ENCODE measurements at places on chromosomes 3 and 15. TPM values are rescaled to one million over a fixed set of nuclear protein-coding genes. Genes with fewer than 3 reads are reported as not detected.

ZNF80 gene
- not detected for total RNA-seq

- DNase-seq, result no peak
Measured at GRCh38 chr3:39388741-39389248, 5.6 kb downstream of the SLC25A38 start.

ATOSA gene
- total RNA-seq, result 52.4 TPM

CCR9 gene
- total RNA-seq, result 0.16 TPM

DNA sequence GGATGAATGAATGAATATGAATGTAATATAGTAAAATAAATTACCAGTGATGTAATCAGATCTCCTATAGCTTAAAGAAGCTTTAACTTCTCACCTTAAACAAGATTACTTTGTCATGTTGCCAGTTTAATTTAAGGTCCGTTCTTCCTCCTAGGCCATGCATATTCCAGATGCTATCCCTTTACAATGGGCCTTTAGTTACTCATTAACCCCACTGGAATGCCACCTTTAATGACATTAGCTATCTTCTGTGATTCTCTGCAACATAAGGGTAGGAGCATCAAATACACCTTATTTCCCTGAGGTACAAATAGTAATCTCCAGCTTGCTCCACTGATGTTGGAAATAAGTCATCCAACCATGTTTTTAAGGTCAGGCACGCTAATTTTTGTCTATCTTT lies 63.0 kb upstream of the TIMP4 start:
- no peak for DNase-seq

GRCh38 chr3:7518026-7518425 lies 657.1 kb downstream of the GRM7 start:
- no peak for DNase-seq

- DNase-seq, result no peak
Measured at GRCh38 chr3:119835556-119835955, 53.7 kb downstream of the NR1I2 start.

- no peak for DNase-seq
Measured at GRCh38 chr3:188832961-188833721, 338.6 kb upstream of the TPRG1 start.

- no peak for DNase-seq
Measured at GRCh38 chr15:43941071-43941470, 114.3 kb downstream of the WDR76 start.

DNA sequence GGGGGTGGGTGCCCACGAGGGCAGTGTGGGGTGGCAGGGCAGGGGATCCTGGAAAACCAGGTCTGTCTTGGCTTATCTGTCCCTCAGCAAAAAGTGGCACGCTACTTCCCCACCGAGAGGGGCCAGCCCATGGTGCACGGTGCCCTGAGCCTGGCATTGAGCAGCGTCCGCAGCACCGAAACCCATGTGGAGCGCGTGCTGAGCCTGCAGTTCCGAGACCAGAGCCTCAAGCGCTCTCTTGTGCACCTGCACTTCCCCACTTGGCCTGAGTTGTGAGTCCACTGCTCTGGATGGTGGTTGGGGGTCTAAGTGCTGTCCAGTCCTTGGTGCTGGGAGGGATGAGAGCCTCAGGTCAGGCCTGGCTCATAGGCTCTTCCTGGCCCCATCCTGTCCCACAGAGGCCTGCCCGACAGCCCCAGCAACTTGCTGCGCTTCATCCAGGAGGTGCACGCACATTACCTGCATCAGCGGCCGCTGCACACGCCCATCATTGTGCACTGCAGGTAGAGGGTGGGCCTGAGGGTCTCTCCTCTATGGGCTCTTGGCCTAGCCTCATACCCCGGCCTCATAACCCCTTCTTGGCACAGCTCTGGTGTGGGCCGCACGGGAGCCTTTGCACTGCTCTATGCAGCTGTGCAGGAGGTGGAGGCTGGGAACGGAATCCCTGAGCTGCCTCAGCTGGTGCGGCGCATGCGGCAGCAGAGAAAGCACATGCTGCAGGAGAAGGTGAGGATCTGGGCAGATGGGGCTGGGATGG lies 31.1 kb downstream of the PTPN23 start:
- no peak for DNase-seq

DNA sequence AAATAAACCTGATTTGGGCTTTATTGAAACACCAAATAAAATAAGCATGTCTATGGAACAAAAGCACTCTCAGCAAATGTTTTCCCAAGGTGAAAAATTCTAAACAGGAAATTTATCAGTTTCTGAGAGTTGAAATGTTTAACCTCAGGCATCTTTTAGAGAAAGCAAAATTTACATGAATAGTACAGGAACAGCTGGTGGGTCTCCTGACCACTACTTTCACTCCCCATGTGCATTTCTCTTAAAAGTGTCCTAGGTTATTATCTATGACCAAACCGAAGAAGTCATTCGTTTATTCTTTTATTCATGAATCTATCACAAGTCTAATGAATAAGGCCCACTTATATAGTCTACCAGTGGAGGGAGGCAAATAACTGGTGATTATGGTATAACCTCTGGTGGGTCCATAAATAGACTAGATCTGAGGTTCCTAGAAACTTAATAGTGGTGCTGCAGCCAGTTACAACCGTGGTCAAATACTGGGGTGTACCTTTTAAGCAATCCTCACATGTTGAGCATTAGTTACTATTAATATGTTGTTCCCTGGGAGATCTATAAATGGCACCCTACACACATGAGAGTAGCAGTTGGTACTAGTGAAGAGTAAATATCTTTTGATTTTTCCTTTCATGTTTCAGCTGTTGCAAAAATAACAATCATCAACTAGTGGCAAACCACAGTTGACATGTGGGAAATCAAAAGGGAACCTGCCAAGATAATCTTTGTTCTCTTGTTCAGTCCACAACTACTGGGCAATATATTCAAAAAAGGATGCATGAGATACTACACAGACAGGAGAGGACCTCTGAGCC lies 169.3 kb upstream of the STAC start:
- no peak for DNase-seq

- DNase-seq, result no peak
Measured at GRCh38 chr15:69783211-69783610, 314.5 kb downstream of the TLE3 start.

DNA sequence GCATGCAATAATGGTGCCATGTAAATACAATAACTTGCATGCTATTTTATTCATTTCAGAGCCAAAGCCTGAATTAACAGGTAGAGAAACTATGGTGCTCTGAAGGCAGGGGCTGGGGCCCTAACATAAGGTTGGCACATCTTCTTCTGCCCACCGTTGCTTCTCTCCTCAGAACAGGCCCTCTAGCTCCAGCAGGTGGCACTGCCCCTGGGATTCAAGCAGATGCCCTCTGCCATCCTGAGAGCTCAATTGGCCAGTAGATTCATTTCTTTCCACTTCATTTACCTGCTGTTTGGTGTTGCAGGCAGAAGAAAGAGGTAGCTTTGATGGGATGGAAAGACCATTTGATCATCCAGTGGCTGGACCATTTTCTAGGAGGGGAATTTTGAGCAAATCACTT lies 130.5 kb downstream of the FOXB1 start:
- DNase-seq, result no peak

DNA sequence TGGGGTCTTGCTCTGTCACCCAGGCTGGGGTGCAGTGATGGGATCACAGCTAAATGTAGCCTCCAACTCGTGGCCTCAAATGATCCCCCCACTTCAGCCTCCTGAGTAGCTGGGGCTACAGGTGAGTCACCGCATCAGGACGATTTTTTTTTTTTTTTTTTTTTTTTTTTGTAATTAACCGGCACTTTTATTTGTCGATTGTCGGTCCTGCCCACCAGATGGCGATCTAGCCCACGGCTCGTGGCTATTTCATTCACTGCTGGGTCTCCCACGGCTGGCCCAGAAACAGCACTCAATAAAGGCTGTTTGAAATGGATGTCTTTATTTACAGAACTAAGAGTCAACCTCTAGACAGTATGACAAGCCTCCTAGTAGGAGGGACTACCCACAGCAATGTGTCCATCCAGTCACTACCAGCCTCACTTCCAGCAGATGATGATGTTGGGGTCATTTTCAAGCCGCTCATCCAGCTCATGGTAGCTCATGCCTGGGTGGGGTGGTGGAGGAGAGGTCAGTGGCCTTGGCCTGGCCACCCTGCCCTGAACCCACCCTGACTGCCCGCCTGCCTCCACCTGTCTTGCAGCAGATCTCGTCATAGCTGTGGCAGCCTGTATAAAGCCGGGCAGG lies 1.8 kb upstream of the ZMYND10 start:
- DNase-seq, result peak; percentile 29

ZNF385D gene
- 14.0 TPM for total RNA-seq

ZNF662 gene
- 20.4 TPM for total RNA-seq

SEC62 gene
- 106 TPM for total RNA-seq

- no peak for DNase-seq
Measured at GRCh38 chr3:18179521-18179920, 245.6 kb downstream of the SATB1 start.

ROPN1 gene
- 0.16 TPM for total RNA-seq

DNA sequence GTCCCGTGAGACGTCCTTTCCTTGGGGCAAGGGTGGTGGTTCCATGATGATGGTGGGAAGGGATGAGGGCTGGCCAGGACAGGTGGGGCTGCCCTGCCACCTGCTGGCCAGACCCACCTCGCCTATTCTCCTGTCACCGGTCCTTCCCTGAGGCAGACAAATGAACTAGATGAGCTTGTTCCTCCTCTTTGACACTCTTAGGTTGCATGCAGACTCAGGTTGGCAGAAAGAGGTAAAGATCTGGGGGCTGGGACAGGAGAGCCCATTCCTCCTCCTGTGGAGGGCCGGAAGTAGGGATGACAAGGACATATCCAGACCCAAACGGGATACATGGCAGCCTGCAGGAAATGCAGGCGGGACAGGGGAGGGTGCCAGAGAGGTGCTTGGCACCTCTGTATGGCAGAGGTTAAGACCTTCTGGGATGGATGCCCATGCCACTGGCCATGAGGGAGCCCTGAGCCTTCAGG lies 38.6 kb downstream of the ACSBG1 start:
- DNase-seq, result no peak

GRCh38 chr3:194315965-194316361 lies 35.2 kb downstream of the CPN2 start:
- no peak for DNase-seq

GRCh38 chr3:186705882-186706780 lies 11.0 kb upstream of the KNG1 start:
- DNase-seq, result no peak

DNA sequence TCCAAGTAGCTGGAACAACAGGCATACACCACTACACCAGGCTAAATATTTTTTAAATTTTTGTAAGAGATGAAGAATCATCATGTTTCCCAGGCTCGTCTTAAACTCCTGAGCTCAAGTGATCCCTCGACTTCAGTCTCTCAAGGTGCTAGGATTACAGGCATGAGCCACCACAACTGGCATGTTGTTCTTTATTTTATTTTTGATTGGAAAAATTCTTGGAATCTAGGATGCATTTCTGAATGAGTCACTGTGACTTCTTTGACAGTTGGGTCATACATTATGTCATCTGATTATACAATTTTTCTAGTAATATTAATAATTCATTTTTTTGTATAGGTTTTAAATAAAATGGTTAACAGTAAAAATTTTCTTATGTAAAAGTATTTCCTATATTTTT lies 870.2 kb downstream of the SI start:
- no peak for DNase-seq

- no peak for DNase-seq
Measured at GRCh38 chr3:36211652-36211999, 168.7 kb upstream of the STAC start.

DNA sequence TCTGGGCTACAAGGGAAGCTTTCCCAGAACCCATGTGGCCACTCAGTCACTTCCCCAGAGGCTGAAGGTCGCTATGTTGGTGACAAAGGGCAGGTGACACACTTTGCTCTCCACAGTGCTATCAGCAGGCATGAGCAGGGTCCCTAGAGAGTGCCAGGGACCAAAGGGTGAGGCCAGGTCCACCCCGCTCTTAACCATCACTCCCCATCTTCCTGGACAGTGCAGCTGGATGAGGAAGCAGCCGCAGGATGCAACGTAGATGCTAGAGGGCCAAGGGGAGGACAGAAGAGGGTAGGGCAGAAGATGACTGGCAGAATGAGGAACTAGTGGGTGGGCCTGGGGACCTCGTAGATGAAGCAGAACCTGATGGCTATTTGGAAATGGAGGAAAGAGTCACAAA lies 13.6 kb upstream of the LTF start:
- no peak for DNase-seq
